ENCODE measurements at places on chromosomes 7 and 10.

GRCh38 chr7:106045139-106045538, 67.0 kb downstream of the SYPL1 start:
- no peak for DNase-seq

DNA sequence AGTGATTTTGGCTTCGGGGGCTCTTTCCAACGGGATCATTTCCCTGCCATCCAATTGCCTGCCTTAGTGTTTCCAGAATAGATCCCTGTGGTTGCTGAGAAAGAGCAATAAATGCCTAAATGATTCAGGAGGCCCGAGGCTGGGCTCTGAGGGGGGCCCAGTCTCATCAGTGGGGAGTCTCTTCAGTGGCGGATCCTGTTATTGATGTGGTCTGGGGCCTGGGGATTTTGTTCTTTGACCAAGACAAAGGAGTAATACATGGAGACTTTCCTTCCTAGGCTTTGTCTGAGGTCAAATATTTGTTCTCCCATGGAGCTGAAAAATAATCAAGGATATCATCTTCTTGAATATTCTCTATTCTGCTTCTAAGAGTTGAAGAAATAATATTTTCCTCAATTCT, 40.8 kb downstream of the TAS2R41 start:
- no peak for DNase-seq

DNA sequence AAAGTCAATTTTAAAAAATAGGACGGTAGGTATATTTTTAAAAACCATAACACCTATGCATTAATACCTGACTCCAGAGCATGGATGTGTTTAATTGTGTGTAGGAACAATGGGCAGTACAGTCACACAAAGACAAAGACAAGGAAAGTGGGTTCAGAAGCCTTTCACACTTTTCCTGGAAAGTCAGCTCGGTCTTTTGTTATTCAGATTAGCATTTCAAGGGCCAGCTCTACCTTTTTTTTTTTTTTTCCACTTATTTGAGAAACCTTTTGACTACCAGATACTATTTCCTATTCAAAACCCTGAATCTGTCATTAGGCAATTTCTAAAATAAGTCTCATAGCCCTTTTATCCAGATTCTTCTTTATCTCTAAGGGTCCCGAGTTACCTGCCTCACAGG, 401.9 kb downstream of the PARD3 start:
- DNase-seq, result no peak

GRCh38 chr10:102812231-102812876, 24.9 kb downstream of the CYP17A1 start:
- no peak for DNase-seq

- no peak for DNase-seq
Observed at GRCh38 chr10:75466001-75466400, 34.6 kb downstream of the LRMDA start.

GRCh38 chr7:80662252-80662651, 23.8 kb downstream of the CD36 start:
- DNase-seq, result no peak

GRCh38 chr7:81926-82756, 110.2 kb upstream of the FAM20C start:
- no peak for DNase-seq

GRCh38 chr7:19080093-19080492, 37.3 kb downstream of the TWIST1 start:
- no peak for DNase-seq

GRCh38 chr7:78779788-78780187, 673.7 kb downstream of the MAGI2 start:
- no peak for DNase-seq

GRCh38 chr10:29353305-29353704, 64.4 kb downstream of the LYZL1 start:
- no peak for DNase-seq

- DNase-seq, result no peak
Observed at GRCh38 chr7:3910054-3910453, 609.0 kb downstream of the SDK1 start.

DNA sequence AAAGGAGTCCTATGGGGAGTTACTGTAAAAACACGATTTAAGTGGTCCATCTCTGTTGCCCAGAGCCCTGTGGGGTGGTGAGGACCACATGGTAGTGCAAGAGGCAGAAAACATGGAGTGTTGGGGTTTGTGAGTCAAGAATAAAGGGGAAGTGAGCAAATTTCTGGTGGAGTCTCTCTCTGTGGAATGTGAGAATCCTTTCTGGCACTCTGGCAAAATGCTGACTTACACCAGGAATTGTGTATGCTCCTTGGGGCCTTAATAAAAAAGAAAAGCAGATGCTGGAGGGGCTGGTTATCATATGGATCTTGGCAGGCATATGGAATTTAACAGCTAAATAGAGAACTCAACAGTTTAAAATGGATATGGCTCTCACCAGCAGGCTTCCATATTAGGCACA, 486.0 kb downstream of the TNS3 start:
- no peak for DNase-seq

DNA sequence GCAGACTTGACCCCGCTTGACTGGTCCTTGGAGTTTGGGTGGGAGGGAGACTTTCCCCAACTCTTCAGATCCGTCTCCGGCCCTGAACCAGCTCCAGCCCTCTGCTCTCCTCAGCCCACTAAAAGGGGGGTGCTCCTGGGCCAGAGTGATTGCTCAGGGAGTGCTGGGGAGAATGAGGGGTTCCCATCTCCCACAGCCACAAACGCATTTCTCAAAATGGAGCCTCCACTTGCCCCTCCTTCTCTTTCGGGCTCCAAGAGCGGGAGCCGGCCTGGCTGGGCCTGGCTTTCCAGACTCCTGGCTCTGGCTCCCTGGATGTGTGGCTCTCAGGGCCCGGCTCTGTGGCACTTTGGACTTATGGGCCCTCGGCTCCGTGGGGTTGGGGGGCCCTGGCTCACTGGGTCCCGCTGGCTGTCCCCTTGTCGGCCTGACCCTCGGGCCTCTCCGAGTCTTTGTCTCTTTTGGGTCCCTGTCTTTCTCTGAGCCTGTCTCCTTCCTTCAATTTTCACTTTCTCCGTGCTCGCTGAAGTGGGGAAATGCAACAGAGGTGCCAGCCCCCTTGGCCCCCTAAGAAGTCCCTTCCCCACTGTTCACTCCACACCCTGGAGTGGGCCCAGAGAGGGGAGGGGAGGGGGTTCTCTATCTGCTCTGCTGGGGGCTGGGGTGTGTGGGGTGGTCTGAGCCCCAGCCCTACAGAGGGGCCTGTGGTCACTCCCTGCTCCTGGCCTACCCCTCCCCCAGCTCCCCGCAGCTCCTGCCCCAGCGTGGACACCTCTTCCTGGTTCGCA, 713 bp downstream of the LZTS2 start:
- no peak for DNase-seq

GRCh38 chr7:3214090-3214413, 87.0 kb upstream of the SDK1 start:
- no peak for DNase-seq

DNA sequence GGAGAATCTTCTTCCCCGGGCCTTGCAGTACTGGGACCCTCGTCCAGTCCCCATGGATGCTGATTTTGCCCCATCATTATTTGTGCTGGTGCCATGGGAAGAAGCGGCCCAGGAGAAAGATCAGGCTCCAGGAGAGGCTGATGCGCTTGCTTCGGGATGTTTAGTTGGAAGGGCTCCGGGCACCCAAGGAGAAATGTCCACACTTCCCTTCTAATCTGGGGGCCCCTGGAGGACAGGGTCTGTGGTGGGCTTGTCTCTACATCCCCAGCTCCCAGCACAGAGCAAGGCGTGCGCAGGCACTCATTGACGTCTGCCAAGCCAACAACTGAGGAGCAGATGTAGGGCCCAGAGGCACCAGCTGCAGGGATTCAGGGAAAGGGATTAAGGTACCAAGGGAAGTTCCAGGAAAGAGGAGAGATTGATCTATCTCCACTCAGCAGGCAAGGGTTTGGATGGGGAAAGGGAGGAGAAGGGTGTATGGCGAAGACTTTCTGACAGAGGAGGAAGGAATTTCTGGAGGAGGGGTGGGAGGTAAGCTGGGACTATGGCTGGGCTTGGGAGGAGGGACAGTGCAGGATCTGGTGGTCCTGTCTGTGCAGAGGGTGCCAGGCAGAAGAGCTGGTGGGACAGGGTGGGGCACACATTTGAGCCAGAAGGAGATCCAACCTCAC, 38.7 kb upstream of the LEP start:
- no peak for DNase-seq

- DNase-seq, result no peak
Observed at GRCh38 chr7:155425887-155426286, 32.0 kb upstream of the EN2 start.

DNA sequence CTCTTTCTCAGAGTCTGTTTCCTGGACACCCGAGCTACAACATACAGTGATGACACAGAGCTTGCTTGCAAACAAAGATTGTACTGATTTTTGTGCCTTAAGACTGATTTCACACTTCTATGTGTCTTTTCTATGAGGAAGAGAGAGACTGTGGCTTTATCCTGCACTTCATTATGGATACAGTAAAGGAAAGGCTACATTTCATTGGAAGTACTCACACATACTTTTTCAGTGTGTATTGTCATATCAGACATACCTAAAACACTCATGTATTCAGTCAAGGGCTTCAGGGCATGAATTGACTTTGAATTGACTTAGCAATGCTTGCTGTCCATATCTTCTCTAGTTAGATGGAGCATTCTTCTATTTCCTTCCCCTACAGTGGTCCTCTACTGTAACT, 135.5 kb upstream of the IMMP2L start:
- DNase-seq, result no peak

DNA sequence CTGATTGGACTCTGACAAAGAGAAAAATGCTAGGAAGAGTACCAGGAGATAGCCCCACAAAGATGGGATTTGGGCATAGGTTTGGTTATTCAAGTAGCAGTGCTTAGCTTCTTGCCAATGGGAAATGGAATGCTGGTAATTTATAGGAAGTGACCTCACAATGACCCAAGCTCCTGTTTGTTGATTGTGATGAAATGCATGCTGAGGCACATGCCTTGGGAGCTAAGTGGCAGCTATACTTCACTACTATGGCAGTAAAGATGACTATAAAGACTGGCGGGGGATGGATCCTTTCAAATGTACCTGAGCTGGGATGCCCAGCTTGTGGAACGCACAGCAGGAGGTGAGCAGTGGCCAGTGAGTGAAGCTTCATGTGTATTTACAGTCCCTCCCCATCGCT, 153.8 kb downstream of the ZNF22 start:
- DNase-seq, result no peak

DNA sequence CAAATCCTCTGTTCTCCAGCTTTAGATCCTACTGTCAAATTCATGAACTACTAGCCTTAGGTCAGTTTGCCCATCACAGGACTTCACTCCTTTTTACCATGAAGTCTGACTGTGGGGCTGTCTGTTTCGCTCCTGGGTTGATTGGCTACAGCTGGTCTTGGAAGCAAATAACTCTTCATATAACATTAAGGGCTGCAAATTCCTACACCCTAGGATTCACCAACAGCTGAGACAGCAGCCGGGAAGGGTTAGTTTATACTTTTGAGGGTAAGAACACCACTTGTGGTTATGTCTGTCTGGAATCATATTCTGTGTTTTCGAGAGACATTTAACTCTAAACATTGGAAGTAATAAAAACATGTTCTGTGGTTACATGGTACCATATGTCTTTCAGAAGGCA, 55.9 kb upstream of the KIAA1217 start:
- no peak for DNase-seq

- no peak for DNase-seq
Observed at GRCh38 chr10:132477398-132478340, 59.9 kb upstream of the INPP5A start.

DNA sequence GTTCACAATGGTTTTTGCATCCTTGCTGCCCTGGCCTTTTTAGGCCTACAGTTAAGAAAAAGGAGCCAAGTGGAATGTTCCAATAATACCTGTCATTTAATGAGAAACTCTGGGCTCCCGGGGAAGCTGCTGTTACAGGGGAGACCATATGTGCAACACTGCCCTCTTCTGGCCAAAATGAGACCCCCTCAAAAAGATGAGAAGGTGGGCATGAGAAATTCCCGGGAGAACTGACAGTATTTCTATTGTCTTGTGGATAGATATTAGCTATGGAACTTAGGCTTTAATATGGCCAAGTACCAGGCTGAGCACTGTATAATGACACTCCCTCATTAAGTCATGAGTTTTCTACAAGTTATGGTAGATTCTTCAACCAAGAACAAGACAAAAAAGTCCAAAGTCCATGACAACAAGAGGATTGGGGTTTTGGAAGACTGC, 99.4 kb downstream of the CCDC3 start:
- peak; percentile 19 for DNase-seq

GRCh38 chr7:151682831-151683614, 163.3 kb upstream of the RHEB start:
- no peak for DNase-seq

- no peak for DNase-seq
Observed at GRCh38 chr7:152435384-152436110, at the start of gene KMT2C. Gene KMT2C (minus strand): TSS chr7:152436003. CDS start chr7:152435786, 217 bp downstream.

- peak; percentile 78 for DNase-seq
Observed at GRCh38 chr10:3401491-3401938, 228.9 kb upstream of the PITRM1 start.

DNA sequence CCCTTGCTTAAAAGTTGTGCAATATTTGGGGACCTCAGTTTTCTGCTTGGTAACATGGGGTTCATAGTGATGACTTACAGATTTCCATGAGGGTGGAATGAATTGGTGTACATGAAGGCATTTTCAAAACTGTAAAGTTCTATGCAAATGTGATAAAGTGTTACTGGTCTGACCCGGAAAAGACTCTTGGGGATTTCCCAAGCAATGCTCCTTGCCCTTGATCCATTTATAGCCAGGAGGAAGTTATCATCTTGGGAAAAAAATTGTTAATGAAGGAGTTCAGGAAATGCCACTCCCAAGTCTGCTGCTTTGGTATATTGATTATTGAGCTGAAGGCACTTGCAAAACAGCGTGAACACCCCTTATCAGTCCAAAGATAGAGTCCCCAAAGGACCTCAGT, 96.3 kb upstream of the ZPBP start:
- DNase-seq, result no peak

DNA sequence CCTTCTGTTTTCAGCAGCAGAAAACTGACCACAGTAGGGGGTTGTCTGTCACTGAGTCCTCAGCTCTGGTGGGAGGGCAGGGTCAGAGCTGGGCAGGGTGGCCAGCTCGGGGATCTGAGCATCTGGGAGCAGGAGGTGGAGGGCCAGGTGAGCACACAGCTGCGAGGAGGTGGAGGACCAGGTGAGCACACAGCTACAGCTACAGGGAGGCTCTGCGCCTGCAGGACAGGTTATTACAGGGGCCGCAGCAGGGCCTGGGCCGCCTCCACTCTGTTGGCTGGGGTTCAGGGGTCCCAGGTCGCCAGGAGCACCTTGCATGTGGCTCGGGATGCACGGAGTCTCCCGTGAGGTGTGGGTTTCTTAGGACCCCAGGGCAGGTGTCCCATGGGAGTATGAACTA, 52.4 kb upstream of the PRKAR1B start:
- no peak for DNase-seq

Data from non-pigmented ciliary epithelial cell (primary cell).